ENCODE measurements at places on chromosomes 3 and 15.

DNA sequence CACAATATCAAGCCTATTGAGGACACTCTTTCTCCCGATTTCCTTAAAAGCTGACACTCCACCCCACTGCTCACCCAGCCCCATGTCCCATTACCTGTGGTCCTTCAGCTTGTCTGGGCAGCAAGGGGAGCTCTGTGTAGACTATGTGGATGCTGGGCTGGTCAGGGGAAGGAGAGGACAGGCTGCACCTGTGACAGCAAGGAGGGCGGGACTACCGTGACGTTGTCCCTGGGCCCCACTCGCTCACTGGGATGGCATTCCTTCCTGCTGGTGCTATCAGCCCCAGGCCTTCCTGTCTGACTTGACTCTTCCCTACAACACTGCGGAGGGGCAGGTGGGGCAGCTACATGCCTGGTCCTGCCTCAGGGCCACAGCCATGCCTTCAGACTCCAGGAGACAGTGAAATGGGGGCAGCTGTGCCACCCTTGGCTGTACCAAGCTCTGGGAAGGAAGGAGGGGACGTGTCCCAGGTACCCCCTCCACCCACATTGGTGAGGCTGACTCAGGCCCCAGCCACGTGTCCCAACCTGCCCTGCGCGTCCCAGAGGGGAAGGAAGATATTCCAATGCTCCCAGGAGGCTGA is at the start of gene TMEM40:
TMEM40 (minus strand) TSS at position 163 of the 583 bp plus-strand sequence. CDS start 9,427 bp downstream, outside the sequence.
- no peak for DNase-seq

DNA sequence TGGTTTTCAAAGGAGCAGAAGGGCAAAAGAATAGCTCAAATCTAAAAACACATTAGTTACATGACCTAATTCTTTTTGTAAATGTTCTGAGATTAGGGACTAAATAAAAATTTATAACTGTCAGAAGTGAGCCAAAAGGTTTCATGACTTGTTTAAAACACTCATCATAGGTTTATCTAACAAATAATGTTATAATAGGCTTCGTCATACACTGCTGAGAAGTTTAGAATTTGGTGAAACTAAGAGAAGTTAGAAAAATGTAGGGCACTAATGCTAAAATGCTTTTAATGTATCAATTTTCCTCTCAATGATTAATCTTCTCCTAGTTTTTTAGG is 468.8 kb upstream of the CDIN1 start:
- DNase-seq: no peak

GRCh38 chr15:32641517-32642059 is at the start of gene SCG5:
SCG5 (plus strand) TSS chr15:32641710; CDS start chr15:32643593, 1,883 bp downstream.
- DNase-seq: no peak

DNA sequence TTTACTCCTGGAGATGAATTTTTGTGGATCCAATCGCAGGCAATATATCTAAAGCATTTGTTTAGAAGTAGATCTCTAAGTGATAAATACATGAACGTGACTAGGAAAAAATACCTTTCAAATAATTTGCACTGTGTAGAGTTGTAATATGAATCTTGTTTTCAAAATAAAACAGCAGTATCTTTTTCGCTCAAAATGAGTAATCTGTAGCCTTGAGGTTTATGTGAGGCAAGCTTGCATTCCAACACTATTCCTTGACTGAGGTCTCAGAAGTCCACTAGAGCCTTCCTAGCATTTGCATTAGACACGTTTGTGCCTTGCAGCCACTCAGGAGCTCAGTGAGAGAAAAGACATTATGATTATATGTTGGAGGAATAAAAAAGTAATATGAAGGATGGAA is 138.3 kb upstream of the ROBO1 start:
- DNase-seq: no peak

- no peak for DNase-seq
These were observed 14.6 kb upstream of the ELP6 start for GRCh38 chr3:47527952-47528725.

DNA sequence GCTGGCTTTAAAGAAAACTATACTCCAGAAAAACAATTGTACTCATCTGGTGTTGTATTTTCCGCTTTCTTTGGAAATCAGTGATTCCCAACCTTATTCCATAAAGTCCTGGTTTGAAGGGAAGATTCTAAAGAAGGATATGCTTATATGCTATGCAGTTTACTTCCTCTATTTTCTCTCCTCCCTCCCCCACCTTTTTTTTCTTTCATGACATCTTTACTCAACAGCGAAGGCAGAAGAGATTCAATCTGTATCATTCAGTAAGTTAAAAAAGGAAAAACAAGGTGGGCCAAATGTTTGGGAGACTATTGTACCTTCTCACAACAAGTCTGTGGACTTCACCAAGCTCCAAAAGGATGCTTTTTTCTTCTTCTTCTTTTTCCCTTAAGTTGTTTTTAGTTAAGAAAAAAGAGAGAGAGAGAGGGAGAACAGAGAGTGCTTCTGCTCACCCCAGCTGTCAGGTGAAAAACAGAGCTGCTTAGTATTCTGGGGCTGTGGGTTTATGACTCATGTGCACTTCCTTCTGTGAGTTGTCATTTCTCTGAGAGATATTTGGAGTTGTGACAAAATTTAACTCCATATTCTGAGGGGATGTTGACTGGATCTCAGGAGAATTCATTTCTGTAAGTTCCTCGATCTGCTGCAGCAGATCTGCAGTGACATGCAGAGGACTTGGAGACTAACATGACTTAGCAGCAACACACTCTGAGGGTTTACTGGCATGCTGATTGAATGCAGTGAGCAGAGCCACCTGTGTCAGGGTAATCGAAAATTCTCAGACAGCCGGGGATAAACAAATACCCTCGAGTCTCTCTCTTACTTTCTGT is 70.7 kb downstream of the SSR3 start:
- DNase-seq: no peak

All from Right ventricle myocardium superior (tissue), 1 donor.